CD4-positive, alpha-beta T cell (primary cell): ENCODE measurements at places on chromosomes 11 and 22.
A peak's percentile ranks its signal among the peaks of the same experiment; 100 is the strongest.

DNA sequence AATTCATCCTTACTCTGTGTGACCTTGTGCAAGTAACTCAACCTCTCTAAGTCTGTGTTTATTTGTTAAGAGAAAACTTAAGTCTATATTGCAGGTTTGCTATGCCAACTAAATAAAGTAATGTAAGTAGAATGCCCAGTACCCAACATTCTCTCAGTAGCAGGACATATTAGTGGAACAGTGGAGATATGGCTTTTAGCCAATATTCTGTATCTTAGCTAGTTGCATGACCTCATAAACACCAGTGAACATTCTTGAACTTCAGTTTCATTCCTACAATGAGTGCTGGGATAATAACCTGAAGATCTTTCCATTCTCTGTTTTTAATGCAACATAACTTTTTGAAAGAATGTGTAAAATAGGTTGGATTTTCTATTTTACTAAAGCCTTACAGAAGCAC lies 77.0 kb downstream of the RAB38 start:
- DNase-seq, result no peak

GRCh38 chr11:267491-267994 lies 10.7 kb upstream of the NLRP6 start:
- DNase-seq, result peak; percentile 50

DNA sequence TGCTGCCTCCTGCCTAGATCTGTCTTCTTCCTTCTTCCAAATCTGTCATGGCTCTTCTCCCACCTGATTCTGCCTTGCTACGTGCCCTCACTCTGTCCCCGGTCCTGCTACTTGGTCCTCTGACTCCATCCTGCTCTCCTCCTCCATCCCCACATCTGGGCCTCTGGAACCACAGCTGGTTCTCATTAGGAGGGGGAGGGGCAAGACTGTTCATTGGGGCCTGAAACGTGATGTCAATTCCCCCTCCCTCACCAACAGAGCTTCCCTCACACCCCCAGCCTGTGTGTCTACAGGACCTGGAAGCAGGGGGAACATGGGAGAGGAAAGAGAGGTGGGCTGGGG lies 9.1 kb downstream of the DCHS1 start:
- no peak for DNase-seq

- no peak for DNase-seq
Observed at GRCh38 chr11:116118138-116118470, 613.9 kb upstream of the CADM1 start.

DNA sequence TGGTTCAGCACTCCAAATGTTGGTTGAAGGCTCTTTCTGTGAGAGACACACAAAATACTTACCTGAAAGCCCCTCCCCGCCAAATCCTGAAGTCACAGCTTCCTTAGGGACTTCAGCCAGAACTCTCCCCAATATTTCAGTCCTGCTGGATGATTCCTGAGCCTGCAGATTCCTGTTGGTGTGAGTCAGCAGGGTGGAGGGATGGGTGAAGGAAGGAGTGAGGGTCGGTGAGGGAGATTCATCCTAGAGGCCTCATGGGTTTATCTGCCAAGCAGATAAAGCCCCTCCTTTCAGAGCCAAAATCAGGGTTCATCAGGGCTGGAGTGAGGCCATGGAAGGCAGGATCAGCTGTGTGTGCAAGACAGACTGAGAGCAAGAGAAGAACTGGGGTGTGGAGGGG lies 37.9 kb downstream of the SMIM38 start:
- no peak for DNase-seq

GRCh38 chr11:9039198-9039597 lies 35.4 kb upstream of the NRIP3 start:
- no peak for DNase-seq

DNA sequence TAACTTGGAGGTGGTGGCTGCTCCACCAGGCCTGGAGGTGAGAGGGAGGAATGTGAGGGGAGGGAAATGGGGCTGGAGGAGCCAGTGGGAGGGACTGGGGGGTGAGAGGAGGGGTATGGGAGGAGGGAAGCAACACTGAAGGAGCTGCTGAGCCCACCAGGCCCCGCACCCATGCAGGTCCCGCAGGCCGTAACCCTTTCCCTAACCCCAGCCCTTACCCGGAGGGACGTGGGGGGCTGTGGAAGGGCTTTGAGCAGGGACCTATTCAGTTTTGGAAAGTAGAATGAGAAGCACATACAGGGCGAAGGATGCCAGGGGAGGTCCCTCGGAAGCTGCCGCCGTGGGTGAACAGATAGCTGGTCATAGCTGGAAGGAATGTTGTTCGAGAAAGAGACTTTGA lies 33.9 kb upstream of the CRYBB3 start:
- DNase-seq, result no peak

- DNase-seq, result peak; percentile 47
Observed at GRCh38 chr11:125345421-125346178, 150.5 kb downstream of the FEZ1 start.

GRCh38 chr11:3165916-3166267 lies 782 bp upstream of the OSBPL5 start:
- DNase-seq, result no peak

- no peak for DNase-seq
Observed at GRCh38 chr22:30023099-30023660, 57.1 kb upstream of the HORMAD2 start.

GRCh38 chr11:3631331-3631730 lies 10.5 kb downstream of the ART5 start:
- DNase-seq, result no peak

DNA sequence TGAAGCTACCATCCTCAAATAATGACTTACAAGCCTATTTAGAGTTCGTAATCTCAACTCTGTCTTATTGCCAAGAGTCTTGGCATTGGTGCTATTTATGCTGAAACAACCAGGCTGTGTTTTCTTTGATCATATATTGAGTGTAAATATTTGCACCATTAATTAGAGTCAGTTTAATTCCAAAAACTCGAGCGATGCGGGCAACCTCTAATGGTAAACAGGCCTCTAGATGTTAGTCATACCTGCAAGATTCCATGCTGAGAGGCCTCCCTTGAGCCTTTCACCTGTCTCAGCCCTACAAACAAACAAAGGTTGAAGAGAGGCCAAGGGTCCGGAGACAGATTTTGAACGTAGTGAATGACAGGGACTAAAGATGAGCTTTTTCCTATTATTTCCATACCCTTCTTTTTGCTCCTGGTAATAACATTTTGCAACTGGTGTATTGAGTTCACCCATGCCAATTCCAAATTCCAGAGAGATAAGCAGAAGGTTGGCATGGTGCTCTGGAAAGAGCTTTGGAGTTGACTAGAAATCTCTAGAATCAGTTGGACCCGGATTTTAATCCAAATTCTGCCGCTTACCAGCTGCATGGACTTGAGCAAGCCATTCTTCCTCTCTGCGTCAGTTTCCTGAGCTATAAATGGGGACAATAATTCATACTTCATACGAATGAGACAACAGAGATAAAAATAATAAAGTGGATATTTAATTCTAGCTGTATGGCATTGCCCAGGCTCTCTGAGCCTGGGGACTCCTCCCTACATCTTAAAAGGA lies 99.1 kb upstream of the ANO1 start:
- DNase-seq, result no peak

- peak; percentile 33 for DNase-seq
Observed at GRCh38 chr11:96204721-96205459, 138.1 kb downstream of the MAML2 start.

DNA sequence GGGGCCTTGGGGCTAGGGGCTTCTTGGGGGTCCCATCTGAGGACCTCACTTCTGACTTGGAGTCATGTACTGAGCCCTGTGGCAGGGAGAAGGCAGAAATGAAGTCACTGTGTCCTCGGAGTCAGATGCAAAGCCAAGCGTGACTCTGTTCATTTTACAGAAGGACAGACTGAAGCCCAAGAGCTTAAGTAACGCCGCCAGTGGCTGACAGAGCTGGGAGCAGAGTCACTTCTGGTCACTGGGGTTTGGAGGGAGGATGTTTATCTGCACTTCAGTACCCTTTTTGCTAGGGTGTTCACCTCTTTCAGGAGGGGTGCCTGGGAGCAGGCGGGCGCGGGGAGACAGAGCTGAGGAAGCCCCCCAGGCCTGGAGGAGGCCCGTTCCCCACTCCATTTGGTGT lies 10.7 kb downstream of the CD6 start:
- DNase-seq, result no peak

GRCh38 chr11:95095858-95096587 lies 6.4 kb downstream of the ENDOD1 start:
- no peak for DNase-seq

DNA sequence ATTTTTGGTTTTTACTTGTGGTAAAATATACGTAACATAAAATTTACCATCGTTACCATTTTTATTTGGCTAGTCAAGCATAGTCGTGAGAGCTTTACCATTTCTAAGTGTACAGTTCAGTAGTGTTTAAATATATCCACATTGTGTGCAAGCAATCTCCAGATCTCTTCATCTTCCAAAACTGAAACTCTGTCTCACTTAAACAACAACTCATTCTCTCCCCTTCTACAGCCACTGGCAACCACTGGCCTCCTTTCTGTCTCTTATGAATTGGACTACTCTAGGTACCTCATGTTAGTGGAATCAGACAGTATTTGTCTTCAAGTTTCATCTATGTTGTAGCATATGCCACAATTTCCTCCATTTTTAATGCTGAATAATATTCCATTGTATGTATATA lies 37.4 kb downstream of the SMC1B start:
- no peak for DNase-seq

GRCh38 chr22:49751966-49752597 lies 75.6 kb downstream of the BRD1 start:
- DNase-seq, result no peak

DNA sequence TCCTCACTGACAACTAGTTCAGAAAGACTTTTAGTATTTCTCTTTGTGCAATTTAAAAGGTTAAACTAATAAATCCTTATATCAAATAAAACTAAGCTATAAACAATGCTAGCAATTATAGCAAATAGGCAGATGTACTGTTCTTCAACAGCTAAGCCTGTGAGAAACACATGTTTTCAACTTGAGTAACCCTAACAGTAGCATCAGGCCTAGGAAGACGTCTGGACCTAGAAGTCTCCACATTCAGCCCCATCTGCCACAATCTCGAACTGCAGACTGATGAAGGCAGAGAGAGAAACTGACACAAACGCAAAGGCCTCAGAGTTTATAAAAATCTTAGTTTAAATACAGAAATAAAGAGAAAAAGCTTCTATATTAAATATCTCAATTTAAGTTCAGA lies 2.5 kb downstream of the ST13 start:
- no peak for DNase-seq

- DNase-seq, result peak; percentile 55
Observed at GRCh38 chr11:3859373-3859881, 4.0 kb downstream of the STIM1 start.

GRCh38 chr11:18749681-18750319 lies 23.8 kb upstream of the IGSF22 start:
- no peak for DNase-seq

GRCh38 chr11:118295815-118296454 lies 8.6 kb upstream of the CD3E start:
- peak; percentile 32 for DNase-seq

- DNase-seq, result no peak
Observed at GRCh38 chr11:93983542-93984195, 37.5 kb upstream of the HEPHL1 start.

- no peak for DNase-seq
Observed at GRCh38 chr22:49530671-49531367, 296.9 kb downstream of the BRD1 start.

- DNase-seq, result peak; percentile 54
Observed at GRCh38 chr11:64251016-64251752, at the start of gene PLCB3. PLCB3 (plus strand) TSS chr11:64251530; CDS start chr11:64251650, 120 bp downstream.

GRCh38 chr11:93216511-93217101 lies 18.8 kb upstream of the SLC36A4 start:
- no peak for DNase-seq

GRCh38 chr22:44245438-44245837 lies 64.7 kb downstream of the PARVG start:
- DNase-seq, result no peak

DNA sequence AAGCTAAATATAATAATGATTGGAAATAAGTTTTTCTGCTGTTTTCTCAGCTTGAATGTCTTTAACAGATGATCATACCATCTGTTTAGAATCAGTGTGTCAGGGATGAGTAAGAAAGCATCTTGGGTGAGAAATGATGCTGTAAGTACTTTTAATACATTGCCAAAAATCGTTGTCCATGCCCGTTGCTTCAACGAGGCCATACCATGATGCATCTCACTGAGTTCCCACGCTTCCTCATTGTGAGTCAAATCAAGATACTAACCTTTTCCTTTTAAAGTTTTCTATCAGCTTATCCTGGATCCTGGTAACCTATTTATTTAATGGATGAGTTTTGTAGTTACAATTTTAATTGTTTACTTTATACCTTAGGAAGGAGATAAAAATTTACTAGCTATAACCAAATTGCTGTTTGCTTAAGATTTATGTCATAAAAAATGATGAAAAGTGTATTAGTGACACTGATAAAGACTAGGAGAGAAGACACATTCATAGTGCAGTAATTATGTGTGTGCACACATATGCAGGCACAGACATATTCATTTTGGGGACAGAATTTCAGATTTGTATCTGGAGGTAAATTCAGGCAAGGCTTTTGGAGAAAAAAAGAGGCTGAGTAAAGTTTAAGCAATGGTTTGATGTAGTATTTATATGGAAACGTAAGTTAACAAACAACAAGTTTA lies 154.8 kb downstream of the UVRAG start:
- DNase-seq, result no peak

DNA sequence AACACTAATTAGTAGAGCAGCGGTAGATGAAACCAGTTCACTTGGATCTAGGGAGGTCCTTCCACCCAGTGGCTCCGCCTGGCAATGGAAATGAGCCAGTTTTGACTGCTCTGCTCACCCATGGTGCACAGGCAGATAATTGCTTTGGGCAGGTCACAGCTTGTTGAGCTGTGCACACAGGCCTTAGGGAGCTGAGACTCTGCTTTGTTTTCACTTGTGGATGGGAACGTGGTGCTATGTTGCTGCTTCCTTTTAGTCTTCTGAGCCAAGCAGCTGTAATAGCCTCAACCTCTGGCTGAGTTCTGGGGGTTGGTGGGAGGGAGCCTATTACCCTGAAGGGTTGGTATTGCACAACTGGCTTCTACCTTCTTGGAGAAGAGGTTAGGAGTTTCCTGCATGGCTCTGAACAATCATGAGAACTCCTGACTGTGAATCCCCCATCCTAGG lies 262.3 kb upstream of the MTNR1B start:
- DNase-seq, result no peak

- no peak for DNase-seq
Observed at GRCh38 chr11:17211286-17211685, 3.5 kb upstream of the PIK3C2A start.

DNA sequence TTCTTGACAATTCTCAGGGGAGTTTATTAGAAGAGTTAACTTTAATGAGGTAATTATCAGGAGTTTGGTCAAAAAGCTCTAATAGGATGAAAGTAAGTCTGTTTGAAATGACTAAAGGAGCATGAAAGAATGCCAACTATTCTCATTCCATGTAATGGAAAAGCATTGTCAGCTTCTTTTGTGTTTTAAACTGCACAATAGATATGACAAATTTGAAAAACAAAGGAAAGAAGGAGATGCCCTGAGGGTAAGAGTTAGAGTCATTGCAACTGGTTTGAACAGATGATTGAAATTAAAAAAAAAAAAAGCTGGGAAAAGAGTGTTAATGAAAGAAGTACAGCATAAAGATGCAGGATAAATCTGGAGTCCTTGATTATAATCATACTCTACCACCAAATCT lies 296.8 kb upstream of the FOLH1 start:
- no peak for DNase-seq

GRCh38 chr11:12222055-12222792 lies 111.8 kb downstream of the MICAL2 start:
- DNase-seq, result no peak
